ENCODE measurements at places on chromosomes 3 and 15.

DNA sequence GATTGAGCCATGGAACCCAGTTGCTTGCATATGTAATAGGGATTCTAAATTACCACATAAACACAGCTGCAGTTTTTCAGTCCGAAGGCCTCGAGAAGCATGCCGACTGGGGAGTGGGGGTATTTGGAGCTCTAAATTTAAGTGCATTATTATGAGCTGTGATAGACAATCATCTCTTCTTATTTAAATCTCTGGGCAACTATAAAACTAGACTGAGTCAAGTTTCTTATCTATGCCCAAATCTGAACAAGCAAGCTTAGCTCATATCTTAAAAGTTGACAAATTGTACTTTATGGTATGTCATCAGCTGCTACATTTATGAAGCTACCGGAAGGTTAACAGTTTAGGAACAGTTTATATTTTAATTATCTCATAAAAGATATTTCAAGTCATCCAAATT, 19.5 kb upstream of the THRB start:
- no peak for DNase-seq

- peak; percentile 76 for DNase-seq
These were observed 610 bp downstream of the ARID3B start for GRCh38 chr15:74541494-74542165.

- DNase-seq, result no peak
These were observed 64.5 kb upstream of the SMAD3 start for GRCh38 chr15:67000896-67001295.

GRCh38 chr3:149003653-149004305, 12.4 kb downstream of the GYG1 start:
- DNase-seq, result peak; percentile 67

GRCh38 chr15:90887037-90887481, 2.8 kb downstream of the FES start:
- DNase-seq, result no peak

GRCh38 chr3:66536791-66537190, 36.0 kb upstream of the LRIG1 start:
- no peak for DNase-seq

Measured in epithelial cell of esophagus (primary cell).